Stimulated activated CD8-positive, alpha-beta memory T cell treated with anti-CD3 and anti-CD28 coated beads, Interleukin-7, amount 100 ng/mL, for 1 hour (primary cell): ENCODE measurements at places on chromosomes 5 and 9.

- DNase-seq: no peak
These were observed 84.9 kb downstream of the NTRK2 start for GRCh38 chr9:84754461-84754860.

GRCh38 chr5:124628721-124629596, 117.5 kb downstream of the ZNF608 start:
- DNase-seq: no peak

DNA sequence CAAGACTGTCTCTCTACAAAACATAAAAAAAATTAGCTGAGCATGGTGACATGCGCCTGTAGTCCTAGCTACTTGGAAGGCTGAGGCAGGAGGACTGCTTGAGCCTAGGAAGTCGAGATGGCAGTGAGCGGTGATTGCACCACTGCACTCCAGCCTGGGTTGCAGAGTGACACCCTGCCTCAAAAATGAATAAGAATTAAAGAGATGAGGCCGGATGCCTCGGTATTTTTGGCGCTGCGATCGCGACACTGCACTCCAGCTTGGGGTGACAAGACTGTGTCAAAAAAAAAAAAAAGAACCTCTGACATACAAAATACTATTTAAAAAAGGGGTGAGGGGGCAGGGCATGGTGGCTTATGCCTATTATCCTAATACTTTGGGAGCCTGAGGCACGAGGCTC, 7.3 kb downstream of the GPBP1 start:
- no peak for DNase-seq

- no peak for DNase-seq
These were observed 401.3 kb downstream of the BNC2 start for GRCh38 chr9:16469184-16469583.

- no peak for DNase-seq
These were observed 500.9 kb downstream of the EFNA5 start for GRCh38 chr5:107169867-107170266.

GRCh38 chr9:28135549-28135948, 562.3 kb upstream of the C9orf72 start:
- DNase-seq: no peak

DNA sequence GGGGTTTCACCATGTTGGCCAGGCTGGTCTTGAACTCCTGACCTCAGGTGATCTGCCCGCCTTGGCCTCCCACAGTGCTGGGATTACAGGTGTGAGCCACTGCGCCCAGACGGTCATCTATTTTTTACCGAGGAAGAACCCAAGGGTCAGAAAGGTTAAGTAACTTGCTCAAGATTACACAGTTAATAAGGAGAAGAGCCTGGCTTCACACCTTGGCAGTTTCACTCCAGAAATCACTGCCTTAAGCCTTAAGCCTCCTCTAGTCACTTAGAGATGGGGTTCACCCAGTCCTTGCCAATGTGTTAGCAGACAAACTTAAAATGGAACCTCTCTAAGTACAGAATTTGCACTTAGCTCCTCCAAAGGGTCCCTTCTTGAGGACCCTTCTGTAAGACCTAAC, 116.3 kb downstream of the PTTG1 start:
- DNase-seq: no peak

GRCh38 chr9:130535818-130536521, 43.4 kb upstream of the FUBP3 start:
- no peak for DNase-seq

DNA sequence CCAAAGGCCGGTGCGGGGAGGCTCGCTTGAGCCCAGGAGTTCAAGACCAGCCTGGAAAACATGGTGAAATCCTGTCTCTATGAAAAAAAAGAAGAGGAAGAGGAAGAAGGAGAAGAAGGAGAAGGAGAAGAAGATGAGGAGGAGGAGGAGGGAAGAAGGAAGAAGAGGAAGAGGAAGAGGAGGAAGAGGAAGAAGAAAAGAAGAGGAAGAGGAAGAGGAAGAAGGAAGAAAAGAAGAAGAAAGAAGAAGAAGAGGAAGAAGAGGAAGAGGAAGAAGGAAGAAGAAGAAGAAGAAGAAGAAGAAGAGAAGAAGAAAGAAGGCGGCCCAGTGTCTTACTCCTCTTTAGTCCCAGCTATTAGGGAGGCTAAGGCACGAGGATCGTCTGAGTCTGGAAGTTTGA, 44.8 kb upstream of the XPA start:
- DNase-seq: no peak

GRCh38 chr5:57405984-57406383, 76.6 kb downstream of the ACTBL2 start:
- no peak for DNase-seq

- DNase-seq: no peak
These were observed 22.4 kb downstream of the LHX2 start for GRCh38 chr9:124033967-124034366.

DNA sequence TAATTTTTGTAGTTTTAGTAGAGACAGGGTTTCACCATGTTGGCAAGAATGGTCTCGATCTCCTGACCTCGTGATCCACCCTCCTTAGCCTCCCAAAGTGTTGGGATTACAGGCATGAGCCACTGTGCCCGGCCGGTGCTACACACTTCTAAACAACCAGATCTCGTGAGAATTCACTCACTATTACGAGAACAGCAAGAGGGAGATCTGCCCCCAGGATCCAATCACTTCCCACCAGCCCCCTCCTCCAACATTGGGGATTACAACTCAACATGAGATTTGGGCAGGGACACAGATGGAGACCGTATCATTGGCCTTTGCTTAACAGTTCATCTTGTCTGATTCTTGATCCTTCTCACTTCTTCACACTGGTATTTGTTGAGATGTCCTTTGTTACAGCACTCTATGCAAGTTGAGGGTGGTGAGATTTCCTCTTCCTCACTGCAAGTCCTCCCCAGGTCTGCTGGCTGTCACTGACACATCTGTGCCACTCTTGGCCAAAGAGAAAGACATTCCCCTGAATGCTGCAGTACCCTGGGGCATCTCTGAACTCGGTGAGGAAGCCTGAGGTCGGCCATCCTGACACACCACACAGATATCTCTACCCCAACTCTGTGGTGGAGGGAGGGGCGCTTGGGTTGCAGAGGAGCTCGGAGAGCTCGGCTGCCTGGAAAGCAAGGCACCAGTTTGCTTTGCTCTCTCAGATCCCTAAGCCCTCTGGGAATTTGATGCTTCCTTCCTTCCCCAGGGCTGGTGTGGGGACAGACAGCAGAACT, 4.2 kb upstream of the SUB1 start:
- no peak for DNase-seq

DNA sequence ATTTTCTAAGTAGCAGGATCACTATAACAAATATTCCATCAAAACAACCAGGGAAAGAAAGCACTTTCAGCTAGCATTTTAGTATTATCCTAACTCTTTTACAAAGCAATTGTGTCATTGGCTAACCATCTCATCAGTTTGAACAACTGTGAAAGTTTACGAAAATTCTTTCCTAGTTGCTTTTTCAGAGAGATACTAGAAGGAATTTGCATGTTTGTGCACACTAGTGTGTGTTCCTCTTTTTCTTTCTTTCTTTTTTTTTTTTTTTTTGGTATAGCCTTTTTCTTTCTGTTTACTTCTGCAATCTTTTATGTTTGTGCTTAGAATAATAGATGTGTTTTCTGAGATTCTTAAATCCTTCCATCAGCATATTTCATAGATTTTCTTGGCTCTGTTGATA, 124.7 kb upstream of the SEMA6A start:
- no peak for DNase-seq

DNA sequence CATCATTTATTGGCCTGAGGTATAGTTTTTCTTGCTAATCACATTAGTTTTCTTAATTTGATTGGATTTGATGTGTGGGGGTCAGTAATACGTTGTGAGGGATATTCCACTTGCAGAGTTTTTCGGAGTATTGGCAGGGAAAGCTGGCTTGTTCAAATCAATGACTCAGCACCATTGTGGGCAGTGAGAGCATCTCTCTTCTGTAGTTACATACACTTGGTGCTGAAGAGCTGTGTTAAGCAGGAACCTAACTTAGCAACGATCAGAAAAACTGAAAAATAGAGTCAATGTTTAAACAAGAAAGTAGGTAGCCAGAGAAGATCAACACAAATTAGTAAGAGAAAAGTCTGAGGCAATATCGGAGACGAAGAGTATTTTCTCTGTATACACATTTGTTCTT, 344.6 kb upstream of the EDIL3 start:
- DNase-seq: no peak

- DNase-seq: no peak
These were observed 692 bp upstream of the SRA1 start for GRCh38 chr5:140557965-140558364.

DNA sequence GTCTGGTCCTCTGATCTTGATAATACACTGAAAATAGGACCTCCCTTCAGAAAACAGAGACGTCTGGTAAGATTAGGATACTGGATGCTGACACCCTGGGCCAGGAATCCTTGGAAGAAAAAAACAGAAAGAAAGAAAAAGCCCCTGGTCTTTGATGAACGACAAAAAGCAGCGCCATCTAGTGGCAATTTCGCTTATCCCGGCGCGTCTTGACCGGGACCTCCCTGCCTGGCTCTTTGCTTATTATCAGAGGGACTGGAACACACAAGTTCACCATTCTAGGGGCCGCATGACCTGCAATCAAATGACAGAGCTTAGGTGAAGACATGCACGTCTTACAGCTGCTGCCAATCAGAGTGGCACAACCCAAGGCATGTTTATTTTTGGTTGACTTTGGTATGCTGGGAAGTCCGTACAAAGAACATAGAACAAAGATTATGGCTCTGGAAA, 114.9 kb upstream of the NFIB start:
- no peak for DNase-seq

- no peak for DNase-seq
These were observed 36.7 kb downstream of the HRH2 start for GRCh38 chr5:175694371-175695160.

DNA sequence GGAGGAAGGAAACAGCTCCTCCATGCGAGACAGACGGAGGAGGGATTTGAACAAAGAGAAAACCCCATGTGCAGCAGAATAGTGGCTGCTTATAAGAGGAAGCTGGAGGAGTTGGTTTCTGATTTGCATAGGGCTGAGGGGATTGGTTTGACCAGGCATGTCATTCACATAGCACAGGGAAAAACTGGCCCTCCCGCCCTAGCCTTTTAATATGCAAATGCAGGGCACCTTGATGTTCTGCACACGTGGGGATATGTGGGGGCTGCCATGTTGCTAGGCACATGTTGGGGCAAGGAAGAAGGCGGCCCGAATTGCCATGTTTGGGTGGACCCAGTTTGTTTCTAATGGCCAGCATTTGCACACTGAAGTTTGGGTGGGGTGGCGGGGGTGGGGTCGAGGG, 42.2 kb downstream of the OSMR start:
- DNase-seq: no peak

GRCh38 chr5:115460472-115460871, 84.1 kb downstream of the FEM1C start:
- no peak for DNase-seq

- DNase-seq: no peak
These were observed at the start of gene INSL4 for GRCh38 chr9:5231212-5231611. TSS of gene INSL4 (plus strand) at chr9:5231419. CDS start at chr9:5231524, 105 bp downstream.

- DNase-seq: no peak
These were observed 928 bp upstream of the PCDHGC4 start for GRCh38 chr5:141483902-141484301.

DNA sequence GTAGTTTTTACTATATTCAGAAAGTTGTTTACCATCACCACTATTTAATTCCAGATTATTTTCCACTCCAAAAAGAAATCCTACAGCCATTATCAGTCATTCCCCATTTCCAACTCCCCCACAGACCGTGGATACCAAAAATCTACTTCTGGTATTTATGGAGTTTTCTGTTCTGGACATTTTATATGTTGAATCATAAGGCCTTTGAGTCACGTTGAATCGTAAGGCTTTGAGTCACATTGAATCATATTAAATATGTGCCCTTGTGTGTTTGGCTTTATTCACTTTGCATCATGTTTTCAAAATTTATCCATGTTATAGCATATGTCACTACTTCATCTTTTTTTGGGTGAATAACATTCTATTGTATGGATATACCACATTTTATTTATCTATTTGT, 454.1 kb upstream of the NUDT12 start:
- DNase-seq: no peak

DNA sequence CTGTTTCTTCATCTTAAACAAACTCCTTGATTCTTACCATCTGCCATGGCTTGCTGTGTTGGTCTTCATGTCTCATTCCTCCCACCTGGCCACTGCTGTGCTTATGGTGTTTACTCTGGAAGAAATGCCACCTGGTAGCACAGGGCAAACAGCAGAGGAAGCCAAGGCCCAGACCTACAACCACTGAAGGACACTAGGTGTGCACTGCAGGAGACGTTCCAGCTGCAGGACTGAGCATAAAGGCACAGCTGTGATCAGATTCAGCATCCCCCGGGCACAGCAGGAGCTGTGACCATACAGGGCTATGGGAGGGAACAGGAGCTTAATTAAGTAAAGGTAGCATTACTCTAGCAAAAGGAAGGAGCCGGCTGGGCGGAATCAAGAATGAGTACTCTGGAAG, 12.6 kb upstream of the GNAQ start:
- DNase-seq: no peak

DNA sequence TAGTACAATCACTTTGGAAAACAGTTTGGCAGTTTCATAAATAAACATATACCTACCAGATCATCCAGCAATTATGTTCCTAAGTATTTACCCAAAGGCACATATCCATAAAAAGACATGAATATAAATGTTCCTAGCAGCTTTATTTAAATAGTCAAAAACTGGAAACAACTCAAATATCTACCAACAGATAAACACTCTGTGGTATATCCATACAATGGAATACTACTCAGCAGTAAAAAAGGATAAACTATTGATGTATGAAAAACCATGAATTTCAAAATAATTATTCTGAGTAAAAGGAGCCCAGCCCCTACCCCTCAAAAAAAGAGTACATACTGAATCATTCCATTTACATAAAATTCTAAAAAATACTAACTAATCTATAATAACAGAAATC, 232.7 kb upstream of the SLC30A5 start:
- DNase-seq: no peak

GRCh38 chr5:127446626-127447025, 70.8 kb upstream of the PRRC1 start:
- no peak for DNase-seq

DNA sequence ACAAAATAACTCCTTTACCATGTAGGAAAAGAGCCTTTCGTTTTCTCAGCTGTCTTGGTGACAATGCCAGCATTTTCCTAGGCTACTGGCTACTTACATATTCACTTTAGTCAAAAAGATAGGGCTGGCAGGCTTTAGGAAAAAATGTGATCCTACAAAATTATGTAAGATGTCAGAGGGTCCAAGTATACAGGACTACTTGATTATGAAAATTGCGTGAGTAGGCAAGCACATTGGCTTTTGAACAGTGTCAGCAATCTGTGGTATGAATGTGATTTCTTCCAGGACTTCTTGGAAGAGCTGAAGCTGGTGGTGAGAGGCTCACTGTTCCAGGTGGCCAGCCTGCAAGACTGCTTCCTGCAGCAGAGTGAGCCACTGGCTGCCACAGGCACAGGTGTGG, 22.8 kb downstream of the THBS4 start:
- no peak for DNase-seq

GRCh38 chr5:112737070-112737462, 619 bp upstream of the APC start:
- no peak for DNase-seq

- DNase-seq: no peak
These were observed 330.6 kb downstream of the NR2F1-AS1 start for GRCh38 chr5:93250424-93250823.
